Stimulated activated CD4-positive, alpha-beta T cell treated with anti-CD3 and anti-CD28 coated beads, TNF-alpha, amount 100 ng/mL, for 1 hour (primary cell): ENCODE measurements at places on chromosomes 1 and 21.

GRCh38 chr1:24724345-24725208 lies 20.7 kb upstream of the CLIC4 start:
- no peak for DNase-seq

DNA sequence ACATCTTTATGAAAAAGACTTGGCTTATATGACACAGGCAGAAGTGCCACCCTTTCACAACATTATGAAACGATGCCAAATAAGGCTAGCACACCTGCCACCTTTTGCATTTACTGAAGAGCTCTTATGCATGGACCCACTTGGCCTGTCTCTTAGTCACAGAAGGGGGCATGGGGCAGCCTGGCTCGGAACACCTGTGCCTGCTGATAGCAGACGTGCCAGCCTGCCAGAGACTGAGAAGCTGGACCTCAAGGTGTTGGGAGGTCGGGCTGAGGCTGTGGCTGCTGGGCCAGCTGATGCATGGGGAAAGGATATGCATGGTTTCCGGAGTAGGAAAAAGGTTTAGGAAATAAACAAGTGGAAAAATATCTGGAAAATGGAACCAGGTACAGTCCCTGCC lies 21.5 kb downstream of the RCAN1 start:
- no peak for DNase-seq

GRCh38 chr1:239303289-239303688 lies 83.1 kb upstream of the CHRM3 start:
- DNase-seq = no peak

DNA sequence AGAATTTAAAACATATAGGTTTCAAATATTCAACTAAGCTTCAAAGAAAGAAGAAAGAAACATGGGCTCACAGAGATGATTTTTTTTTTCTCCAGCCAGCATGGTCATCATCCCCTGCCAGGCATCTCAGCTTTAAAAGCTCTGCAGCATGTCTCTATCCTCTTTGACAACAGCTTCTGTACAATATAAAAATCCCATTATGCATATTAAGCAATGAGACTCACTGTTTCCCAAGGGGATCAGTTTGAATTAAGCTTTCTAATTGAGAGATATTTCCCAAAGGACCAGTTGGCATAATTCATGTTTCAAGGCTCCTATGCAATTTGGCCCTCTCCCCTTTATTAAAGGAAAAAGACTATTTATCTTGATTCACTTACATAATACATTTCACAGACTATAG lies 220.3 kb downstream of the GRIK1 start:
- DNase-seq = no peak

- peak; percentile 20 for DNase-seq
These were observed 16.5 kb upstream of the ATP6V1G3 start for GRCh38 chr1:198556971-198557370.

DNA sequence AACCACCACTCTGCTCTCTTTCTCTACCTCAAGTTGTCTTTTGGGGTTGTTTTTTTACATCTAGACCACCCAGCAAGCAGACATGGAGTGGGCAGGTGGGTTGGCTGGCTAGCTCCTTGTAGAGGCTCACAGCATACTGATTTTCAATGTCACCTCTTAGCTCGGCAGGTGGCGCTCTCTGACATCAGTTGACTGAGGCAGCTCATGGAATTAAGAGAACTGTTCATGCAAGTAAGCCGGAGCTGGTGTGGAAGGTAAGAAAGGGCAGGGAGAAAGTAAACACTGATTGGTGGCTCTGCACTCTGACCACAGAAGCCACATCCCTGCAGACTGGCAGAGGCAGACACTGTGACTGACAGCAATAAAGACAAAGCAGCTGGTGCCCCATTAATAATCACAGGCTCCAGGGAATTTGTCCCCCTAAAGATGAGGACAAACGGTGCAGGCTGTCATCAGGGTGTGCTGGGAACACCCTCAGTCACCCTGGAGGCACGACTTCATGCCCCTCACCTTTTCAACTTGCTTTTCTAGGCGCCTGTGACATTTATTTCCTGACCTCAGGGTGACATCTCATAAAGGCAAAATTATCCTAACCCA lies 226.8 kb downstream of the LMX1A start:
- no peak for DNase-seq

DNA sequence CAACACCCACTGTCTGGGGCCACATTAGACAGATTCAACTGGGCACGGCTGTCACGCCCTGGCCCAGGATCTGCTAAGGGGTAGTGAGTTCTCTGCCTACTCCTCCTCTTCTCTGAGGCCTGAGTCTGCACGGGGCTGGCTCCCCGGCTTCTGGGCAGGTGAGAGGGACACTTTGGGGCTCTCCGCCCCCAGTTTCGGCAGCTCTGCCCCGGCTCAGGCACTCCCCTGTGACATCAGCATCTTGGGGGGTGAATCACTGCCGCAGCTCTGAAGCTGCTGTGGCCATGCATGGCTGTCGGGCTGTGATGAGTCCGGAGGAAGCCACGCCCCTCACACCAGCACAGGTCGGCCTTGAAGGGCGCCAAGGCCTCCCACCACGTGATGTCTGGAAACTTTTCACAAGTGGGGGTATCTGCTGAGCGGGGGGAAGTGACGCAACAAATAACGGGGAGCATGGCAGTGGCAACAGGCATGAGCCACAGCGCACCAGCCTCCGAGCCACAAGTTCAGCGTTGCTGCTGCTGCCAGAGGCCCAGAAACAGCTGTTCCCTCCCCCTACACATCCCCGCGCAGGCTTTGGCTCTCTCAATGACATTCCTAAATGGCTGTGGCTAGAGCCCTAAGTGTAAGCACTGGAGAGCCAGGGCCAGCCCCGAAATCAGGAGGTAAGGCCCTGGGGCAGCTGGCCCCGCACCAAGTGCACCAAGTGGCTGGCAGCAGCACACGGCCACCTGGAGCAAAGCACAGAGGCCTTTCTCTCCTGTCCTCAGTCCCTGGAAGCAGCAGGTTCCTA lies 26.3 kb downstream of the ZBTB17 start:
- peak; percentile 69 for DNase-seq

- DNase-seq = no peak
These were observed 946 bp upstream of the HNRNPR start for GRCh38 chr1:23344987-23345472.

DNA sequence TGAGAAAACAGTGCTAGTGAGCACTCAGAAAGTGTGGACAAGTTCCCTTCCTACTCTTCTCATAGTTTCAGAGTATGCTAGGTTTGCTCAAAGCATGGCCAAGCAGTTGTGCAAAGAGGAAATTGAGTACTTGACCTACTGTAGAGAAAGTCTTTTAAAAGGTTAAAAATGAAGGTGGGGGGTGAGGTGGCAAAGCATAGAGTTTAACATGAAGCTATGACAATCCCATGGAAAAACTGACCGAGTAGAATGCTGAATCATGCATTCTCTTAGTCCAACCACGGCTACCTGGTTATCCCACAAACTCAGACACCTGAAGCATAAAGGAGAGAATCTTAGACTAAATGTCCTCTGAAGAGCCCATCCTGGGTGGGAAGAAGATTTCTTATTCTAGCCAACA lies 79.9 kb downstream of the PTPN14 start:
- DNase-seq = no peak

DNA sequence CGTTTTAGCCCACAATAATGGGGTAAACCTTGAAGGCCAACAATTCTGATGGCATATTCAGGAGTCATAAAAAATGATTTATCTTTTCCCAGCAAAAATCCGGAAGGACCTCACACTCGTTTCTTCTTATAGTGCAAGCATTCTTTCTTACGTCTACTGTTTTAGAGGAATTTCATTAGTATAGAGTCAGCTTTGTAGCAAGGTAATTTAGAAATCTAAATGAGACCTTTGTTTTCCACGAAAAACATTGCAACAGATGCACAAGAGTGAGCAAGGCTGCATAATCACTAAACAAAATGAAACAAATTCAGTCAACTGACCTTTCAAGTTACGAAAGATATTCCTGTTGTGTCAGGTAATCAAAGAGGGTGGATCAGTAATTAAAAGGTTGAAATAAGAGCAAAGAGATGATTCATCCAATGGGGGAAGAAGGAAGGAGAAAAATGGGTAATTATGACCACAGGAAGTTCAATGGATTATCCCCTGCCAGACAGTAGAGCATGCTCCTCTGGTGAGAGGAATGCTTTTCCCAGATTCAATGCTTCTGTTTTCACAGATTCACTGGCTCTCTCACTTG lies 560 bp upstream of the CSDE1 start:
- DNase-seq = no peak

GRCh38 chr1:223842784-223843183 lies 3.0 kb downstream of the TP53BP2 start:
- no peak for DNase-seq

GRCh38 chr1:60746278-60746791 lies 336.0 kb upstream of the NFIA start:
- DNase-seq = no peak

DNA sequence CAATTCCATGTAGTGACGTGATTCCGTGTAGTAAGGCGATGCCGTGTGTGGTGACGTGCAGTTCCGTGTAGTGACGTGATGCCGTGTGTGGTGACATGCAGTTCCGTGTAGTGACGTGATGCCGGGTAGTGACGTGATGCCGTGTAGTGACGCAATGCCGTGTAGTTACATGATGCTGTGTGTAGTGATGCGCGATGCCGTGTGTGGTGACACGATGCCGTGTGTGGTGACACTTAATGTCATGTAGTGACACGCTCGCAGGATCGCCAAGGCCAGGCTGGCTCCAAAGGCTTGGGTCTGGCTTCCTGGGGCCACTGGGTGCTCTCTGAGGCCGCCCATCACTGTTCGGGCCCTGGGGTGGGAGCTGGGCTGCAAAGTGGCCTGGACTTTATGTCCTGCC lies 14.2 kb downstream of the COL18A1 start:
- no peak for DNase-seq

DNA sequence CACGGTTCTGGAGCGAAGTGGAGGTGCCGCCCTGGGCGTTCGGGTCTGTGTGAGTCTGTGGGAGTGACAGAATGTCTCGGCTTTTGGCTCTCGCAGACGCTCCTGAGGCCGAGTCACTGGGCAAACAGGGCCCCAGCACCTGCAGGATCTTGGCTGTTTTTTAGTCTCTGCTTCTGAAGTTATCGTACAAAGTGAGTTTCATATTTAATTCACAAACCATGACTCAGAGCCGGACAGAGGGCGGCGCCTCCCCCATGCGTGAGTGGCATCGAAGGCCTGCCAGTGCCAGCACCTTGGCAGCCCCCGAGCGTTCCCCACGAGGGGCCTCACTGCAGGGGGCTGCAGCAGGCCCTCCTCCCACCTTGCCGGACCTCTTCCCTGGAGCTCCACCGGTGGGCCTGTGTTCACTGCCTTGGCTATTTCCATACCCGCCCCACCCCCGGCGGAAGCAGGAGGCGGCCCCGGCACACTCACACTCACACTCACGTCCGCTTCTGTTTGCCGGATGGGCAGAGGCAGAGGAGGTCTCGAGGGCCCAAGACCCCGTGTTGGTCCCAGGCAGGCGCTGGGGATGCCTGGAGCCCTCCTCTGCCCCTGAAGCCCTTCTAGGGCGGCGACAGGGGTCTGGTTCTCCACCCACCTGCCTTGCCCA lies 56.3 kb downstream of the MORN1 start:
- no peak for DNase-seq

DNA sequence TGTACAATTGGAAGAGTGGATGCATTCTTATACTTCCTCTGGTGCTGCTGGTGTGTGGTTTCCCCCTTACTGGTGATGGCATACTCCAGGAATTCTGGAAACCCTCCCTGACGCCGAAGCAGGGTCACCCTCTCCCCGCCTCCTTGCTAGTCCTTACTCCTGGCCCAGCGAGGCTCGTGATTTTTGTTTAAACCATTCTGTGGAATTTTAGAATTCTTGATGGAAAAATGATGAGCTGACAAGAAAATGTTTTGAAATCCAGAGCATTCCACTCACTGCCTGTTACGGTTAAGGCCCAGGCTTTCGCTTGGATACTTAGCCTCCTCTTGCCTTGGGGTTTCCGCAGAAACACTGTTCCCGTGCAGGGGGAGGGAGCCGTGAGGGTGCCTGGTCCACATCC lies 41.1 kb downstream of the IL6R start:
- DNase-seq = no peak

GRCh38 chr1:194256010-194256409 lies 1069.6 kb upstream of the B3GALT2 start:
- no peak for DNase-seq

DNA sequence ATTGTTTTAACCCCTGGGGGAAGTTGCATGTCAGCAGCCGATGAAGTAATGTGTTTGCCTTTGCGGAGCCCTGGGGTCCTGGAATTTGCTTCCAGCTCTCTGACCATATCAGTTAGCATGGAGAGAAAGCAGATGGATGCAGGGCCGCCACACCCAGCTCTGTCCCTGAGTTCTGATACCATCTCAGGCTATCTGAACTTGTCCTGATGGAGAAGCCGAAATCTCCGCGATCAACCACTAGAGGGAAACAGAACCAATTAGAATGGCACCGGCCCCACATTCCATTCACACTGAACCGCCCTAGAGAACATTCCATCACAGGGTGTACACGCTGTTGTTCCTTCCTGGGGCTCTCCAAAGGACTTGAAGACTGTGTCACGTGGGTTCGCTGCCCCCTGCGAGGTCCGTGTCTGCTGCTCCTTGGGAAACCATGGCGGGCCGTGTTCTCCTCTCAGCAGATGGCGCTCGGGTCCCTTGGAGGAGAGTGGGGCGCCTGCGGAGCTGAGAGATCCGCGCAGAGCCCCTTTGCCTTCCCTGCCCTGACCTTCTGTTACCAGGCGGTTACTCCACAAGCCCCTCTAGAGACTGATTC lies 75.4 kb downstream of the ABCA4 start:
- DNase-seq = no peak

- DNase-seq = no peak
These were observed 44.6 kb downstream of the MIGA1 start for GRCh38 chr1:77824079-77824478.

DNA sequence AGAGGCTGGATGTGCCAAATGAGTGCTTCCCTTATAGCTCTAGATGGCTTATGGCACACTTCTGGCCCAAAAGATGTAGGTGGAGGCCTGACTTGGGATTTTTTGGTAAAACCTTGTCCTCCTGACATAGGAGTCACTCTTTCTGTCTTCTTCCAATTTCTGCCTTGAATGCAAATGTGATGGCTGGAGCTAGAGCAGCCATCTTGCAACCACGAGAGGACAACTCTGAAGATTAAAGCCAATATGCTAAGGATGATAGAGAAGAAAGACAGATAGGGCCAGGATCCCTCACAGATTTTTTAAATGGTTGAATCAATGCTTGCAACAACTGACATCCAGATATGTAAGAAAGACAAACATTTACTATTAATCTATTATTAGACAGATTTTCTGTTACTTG lies 8.5 kb upstream of the GPR137B start:
- no peak for DNase-seq

GRCh38 chr1:231923491-231924041 lies 297.0 kb downstream of the DISC1 start:
- no peak for DNase-seq

DNA sequence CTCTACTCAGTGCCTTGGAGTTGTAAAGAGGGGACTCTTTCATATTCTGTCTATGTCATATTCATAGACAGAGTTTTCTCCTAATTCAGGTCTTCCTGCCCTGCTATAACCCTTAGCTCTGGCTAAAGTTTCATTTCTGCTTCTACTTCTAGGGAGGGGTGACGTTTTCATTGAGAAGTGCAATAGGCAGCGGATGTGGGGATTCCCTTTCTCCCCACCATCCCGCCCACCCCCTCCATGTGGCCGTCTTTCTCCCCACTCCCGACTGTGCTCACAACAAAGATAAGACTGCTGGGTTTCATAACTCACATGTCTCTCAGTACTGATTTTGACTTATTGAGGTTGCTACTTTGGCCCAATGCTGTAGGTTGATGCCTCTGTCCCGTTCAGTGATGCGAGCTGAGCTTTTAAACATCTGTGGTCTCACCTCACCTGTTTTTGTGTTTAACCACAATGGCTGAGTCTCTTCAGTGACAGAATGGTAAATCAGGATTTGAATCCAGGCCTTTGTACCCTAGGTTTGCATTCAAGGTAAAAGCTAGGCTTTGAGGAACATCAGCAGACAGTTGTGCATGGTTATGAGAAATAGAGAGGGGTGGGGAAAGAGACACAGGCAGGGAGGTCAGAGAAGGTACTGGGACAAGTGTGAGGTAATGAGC lies 7.8 kb upstream of the KIF14 start:
- peak; percentile 12 for DNase-seq
